ENCODE measurements at places on chromosomes 11 and 22.

- DNase-seq: peak; percentile 87
These were observed 647 bp downstream of the SWAP70 start for GRCh38 chr11:9664276-9665171.

DNA sequence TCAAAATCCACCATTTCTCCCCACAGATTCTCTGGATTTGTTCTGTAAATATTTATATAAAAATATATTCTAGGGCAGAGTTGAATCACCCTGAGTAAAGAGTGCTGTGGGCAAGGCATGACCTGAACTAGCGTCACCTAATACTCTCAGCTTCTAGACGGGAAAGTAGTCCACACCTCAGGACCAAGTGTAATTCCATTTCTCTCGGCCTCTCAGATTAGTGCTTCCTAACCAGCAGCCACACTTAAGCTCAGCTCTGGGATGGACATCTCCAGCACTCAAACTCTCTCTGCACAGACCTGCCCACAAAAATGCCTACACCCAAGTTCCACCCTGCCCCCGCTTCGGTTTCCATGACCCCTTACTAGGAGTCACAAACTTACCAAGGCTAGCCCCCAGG lies 5.3 kb downstream of the SPTBN2 start:
- DNase-seq: no peak

DNA sequence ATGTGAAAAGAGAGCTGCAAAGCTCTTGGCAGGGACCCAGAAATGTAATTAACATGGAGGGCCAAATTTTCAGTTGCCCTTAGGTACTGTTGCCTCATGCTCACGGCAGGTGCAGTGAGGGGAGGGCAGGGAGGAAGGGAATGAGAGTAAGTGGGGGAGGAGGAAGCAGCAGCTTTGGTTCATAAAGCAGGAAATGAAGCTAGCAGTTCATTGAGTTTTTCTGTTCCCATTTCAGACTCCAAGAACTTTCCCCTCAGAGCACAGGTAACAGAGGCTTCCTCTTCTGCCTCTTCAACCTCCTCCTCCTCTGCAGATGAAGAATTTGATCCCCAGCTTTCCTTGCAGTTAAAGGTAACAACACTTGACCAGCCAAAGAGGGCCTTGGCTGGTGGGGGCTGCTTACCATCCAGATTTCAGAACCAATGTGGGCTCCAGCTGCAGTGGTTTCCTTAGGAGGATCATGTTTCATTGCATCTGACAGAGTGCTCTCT lies 57.9 kb upstream of the PARVA start:
- no peak for DNase-seq

- no peak for DNase-seq
These were observed 8.8 kb upstream of the PDE3B start for GRCh38 chr11:14634813-14635212.

DNA sequence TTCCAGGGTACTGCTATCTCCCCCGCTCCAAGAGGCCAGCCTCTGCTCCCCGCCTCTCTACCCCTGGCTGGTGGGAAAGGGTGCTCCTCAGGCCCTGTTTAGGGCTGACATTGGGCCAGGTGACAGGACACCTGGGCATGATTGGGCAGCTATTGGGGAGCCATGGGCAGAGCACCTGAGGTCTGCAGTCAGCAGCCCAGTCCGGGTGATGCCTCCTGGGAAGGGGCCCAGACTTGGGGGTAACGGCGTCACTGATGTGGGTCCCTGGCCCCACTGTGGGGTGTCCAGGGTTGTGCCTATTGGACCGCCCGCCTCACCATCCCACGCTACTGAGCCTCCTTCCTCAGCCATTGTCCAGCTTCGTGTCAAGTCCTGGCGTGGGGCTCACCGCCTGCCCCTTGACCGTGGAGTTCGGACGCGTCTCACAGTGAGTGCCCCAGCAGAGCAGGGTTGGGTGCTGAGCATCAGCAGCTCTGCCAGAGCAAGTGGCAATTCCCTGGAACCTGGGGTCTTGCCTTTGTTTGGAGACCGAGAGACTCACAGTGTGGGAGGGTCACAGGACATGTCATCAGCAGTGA lies 2.8 kb upstream of the GATD1 start:
- DNase-seq: no peak
